ENCODE measurements at places on chromosomes 7 and 10. TPM values are rescaled to one million over a fixed set of nuclear protein-coding genes. Genes with fewer than 3 reads are reported as not detected.

The PRLHR gene
- not detected for total RNA-seq

The SMKR1 gene
- 8.9 TPM for total RNA-seq

DNA sequence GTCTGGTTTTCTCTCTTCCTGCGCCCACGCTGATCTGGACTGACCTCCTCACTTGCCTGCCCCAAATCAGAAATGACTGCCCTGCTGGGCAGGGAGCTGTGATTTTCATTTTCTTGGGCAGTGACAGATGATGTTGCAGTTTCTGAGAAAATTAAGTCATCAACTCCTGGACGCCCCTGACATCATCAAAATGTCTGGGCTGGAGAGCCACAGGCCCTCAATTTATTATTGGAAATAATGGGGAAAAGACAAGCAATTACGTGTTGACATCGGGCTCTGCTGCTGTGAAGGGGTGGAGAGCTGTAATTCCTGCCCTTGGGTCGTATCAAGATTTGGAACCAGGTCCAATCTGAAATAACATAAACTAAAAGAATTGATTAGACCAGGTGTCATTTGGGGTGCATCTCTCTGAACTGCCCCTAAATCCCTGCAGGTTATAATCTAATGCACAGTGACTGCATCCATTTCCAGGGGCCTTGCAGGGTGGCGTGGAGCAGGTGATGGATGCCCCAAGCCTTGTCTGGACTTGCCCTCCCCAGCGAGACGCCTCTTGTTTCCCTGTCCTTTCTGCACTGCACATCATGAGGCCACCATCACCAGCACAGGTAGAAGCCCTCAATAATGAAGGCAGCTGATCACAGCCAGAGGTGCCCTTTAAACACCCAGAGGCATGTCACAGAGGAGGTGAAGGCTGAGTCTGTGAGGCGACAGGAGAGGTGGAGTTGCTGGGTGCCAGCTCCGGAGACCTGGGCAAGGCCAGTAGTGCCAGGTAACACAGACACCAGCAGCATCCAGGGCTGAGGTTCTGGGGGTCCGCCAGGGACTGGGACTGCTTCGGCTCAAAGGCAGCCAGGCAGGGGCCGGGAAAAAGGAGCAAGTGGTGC is 98.7 kb downstream of the HTR5A start:
- no peak for DNase-seq
- H3K4me3 ChIP-seq, result no peak overlapping the region
- H3K27me3 ChIP-seq, result peaks cover 96% of the 10 kb centered on the region
- H3K27ac ChIP-seq, result no peak overlapping the region

DNA sequence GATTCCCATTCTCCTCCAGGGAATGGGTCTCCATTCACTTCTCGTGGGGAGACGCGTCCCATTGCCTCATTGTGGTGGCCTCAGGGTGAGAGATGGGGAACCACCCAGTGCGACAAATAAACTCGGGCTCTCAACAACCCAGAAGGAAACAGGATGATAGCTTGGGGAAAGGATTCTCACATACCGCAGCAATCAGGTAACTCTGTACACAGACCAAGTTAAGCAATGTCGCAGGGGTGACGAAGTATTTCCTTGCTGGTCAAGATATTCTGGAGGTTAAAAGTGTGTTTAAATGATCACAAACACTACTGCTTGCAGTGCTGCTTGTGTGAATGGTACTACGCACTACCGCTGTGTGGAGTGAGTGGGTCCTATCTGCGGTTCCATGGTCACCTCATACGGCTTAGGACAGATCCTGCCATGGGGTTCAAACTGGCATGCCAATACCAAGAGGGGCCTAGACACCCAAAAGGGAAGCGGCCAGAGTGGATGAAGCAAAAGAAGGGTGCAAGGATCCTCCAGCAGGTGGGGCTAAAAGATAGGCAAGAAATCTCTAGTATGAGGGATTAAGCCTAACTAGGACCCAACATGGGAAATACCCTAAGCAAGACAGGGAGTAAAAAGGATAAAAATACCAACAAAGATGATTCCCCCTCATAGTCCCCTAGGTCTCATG is 143.8 kb upstream of the TMEM106B start:
- H3K4me3 ChIP-seq, result no peak overlapping the region
- H3K4me1 ChIP-seq, result peaks cover 23% of the 10 kb centered on the region
- no peak for DNase-seq
- H3K27ac ChIP-seq, result peak overlapping the region; percentile 99

GRCh38 chr7:30740417-30741181 is 11.3 kb upstream of the INMT start:
- H3K4me3 ChIP-seq, result no peak overlapping the region
- no peak overlapping the region for H3K27ac ChIP-seq
- peak; percentile 63 for DNase-seq
- H3K36me3 ChIP-seq, result no peaks in the 10 kb centered on the region
- peaks cover 35% of the 10 kb centered on the region for H3K27me3 ChIP-seq

DNA sequence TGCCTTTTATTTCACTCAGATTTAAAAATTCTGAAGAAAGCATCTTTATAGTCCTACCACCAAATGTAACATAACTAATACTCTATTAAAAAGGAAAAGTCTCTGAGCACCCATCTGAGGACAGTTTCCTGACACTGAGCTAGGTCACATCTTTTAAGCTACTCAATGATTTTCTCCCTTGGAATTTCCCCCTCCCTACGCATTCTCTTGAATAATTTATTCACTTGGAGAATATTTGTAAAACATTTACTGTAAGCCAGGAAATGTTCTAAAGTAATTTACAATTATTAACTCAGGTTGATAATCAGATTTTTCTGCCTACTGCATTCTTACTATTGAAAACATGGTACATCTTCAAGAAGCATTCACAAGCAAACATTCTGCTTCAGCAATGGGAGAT is 297.2 kb upstream of the VSTM2A start:
- H3K27ac ChIP-seq, result no peak overlapping the region
- DNase-seq, result no peak
- H3K36me3 ChIP-seq, result no peaks in the 10 kb centered on the region
- H3K27me3 ChIP-seq, result no peaks in the 10 kb centered on the region
- H3K4me1 ChIP-seq, result no peaks in the 10 kb centered on the region
- no peak overlapping the region for H3K4me3 ChIP-seq

DNA sequence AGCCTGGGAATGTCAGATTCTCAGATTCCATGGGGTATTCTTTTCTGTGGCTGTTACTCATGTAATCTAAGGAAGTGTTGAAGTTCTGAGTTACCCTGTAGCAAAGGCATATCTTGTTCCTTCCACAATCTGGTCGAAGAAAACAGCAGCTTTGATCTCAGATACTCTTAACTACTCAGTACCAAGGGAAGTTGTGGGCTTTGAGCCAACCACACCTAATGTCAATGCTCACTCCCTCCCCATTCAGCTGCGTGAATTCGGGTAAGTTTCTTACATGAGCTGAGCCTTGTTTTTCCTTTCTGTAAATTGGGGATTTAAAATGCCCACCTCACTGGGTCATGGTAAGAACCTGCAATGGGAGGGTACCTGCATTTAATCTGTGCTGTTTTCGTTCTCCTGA is 52.5 kb downstream of the PTPRN2 start:
- H3K4me1 ChIP-seq, result no peaks in the 10 kb centered on the region
- DNase-seq, result no peak
- no peak overlapping the region for H3K4me3 ChIP-seq
- no peaks in the 10 kb centered on the region for H3K36me3 ChIP-seq
- peaks cover 100% of the 10 kb centered on the region for H3K27me3 ChIP-seq
- H3K27ac ChIP-seq, result no peak overlapping the region
